Hypothalamus (tissue), 51 donors: ENCODE measurements at places on chromosomes 12 and 14.
A peak's percentile ranks its signal among the peaks of the same experiment; 100 is the strongest.

DNA sequence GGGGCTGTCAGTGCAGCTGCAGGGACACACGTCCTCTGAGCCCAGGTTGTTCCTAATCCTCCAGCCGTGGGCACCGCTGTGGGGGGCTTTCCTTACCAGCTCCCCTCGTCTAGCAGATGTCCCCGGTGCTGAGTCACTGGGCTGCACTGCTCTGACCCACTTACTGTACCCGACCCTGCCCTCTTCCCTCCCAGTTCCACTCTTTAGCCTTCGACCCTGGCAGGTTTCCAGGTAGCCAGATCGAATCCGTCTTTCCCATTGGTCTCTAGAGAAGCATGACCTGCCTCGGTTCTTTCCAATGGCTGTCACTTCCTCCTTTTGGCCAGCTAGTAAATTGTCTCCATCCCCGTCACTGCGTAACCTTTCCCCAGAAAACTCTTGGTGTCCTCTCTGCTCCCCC, 48.4 kb downstream of the ELK3 start:
- no peak for DNase-seq

DNA sequence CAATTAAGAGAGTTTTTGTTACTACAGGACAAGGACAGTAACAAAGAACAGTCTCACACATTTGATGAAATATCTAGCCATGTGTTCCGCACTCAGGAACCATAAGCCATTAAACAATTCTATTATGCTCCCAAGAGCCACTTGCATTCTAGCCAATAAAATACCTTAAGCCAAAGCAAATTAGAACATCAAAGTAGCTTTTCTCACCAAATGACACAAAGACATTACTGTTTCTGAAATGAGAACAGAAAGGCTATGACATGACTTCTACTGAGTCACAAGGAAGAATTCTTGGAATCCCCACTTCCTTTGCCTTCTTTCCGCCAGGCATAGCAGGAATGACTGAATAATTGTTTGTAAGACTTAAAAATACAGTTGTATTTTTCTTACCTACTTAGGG, 445.8 kb downstream of the ATP23 start:
- DNase-seq, result no peak

GRCh38 chr12:50069539-50069938, 12.1 kb downstream of the ASIC1 start:
- DNase-seq, result no peak

GRCh38 chr12:21644516-21644915, 13.1 kb downstream of the LDHB start:
- no peak for DNase-seq

- DNase-seq, result no peak
Measured at GRCh38 chr14:105391541-105391940, 6.8 kb upstream of the TEX22 start.

- DNase-seq, result no peak
Measured at GRCh38 chr12:25089738-25090137, 105.2 kb downstream of the DNAI7 start.

- DNase-seq, result no peak
Measured at GRCh38 chr14:55847766-55848165, 267.8 kb downstream of the KTN1 start.

- no peak for DNase-seq
Measured at GRCh38 chr12:82981150-82981549, 294.4 kb downstream of the TMTC2 start.

DNA sequence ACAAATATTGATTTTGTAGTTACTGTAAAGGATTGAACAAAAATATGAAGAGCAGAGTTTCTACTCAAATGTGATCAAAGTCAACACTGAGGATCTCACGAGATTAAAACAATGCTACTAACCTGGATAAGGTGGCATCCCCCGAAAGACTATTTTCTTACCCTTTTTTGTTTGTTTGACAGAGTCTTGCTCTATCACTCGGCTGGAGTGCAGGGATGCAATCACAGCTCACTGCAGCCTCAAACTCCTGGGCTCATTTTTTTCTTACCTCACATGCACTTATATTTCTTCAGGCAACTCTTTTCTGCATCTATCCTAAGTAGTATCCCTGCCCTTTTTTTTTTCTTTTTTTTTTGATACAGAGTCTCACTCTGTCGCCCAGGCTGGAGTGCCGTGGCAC, 109.2 kb downstream of the VEZT start:
- no peak for DNase-seq

- no peak for DNase-seq
Measured at GRCh38 chr12:69686731-69687130, 12.4 kb downstream of the BEST3 start.

DNA sequence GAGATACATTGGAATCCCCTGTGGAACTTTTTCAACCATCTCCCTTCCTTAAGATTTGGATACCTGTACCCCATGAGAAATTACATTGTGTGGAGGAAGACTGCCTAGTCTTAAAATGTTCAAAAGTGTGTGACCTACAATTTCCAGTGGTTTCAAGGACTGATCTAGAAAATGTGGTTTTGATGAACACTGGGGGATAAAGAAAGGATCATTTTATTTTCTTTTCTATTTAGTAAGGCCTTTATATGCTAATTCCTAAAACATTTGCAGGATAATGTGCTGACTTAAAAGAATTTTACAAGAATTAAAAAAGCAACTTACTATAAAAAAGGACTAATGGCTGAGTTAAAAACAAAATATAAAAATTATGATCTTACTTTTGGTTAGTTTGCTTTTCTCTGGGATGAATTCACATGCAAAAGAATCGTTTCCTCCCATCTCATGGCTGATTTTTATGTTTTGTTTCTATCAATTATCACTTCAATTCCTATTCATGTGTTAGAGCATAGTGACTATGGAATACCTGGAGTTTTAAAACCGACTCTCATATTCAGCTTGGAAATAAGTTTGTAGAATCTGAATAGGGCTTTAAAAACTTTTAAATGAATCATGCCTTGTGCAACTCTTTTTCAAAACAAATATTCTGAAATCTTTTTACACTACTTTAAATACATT, 39.9 kb upstream of the PYGL start:
- no peak for DNase-seq

DNA sequence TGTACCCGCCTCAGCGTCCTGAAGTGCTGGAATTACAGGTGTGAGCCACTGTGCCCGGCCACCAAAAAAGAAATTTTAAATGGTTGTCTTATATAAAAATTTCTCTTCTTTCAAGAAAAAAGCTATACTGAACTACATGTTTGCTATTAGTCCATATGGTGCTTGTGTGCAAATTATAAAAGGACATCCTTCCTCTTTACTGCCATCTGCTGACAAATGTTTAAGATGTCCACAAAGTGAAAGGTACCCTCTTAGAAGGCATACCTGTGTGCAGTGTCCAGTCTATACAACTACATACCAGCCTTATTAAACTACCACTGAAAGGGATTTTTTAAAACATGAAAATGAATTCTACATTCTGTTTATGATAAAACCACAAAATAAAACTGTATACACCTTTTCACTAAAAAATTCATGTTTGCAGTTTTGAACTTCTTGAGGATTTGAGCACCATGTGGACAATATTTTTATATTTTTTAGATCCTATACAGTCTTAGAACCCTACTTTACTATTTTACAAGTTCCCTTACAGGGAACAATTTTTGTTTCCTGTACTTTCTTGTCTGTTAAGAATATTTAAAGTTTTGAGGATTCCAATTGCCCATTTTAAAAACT, 32.8 kb upstream of the TOMM20L start:
- no peak for DNase-seq

DNA sequence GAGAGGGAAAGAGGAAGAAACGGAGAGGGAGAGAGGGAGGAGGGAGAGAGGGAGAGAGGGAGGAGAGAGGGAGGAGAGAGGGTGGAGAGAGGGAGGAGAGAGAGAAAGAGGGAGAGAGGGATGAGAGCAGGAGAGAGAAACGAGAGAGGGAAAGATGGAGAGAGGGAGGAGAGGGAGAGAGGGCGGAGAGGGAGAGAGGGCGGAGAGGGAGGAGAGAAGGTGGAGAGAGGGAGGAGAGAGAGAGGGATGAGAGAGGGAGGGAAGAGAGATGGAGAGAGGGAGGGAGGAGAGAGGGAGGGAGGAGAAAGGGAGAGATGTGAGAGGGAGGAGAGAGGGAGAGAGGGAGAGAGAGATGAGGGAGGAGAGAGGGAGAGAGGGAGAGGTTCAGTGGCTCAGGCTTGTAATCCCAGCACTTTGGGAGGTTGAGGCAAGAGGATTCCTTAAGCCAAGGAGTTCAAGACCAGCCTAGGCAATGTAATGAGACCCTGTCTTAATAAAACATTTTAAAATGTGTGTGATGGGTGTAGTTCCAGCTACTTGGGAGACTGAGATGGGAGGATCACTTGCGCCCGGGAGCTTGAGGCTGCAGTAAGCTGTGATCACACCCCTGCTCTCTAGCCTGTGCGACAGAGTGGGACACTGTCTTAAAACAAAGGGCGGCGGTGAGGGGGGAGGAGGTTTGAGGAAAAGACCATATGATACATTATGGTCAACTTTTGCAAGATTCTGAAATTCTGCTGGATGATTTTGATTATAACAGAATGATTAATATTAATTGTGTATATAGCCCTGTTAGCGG, 21.3 kb upstream of the SNRPF start:
- DNase-seq, result no peak

- no peak for DNase-seq
Measured at GRCh38 chr12:570435-570920, 92.8 kb downstream of the NINJ2 start.

DNA sequence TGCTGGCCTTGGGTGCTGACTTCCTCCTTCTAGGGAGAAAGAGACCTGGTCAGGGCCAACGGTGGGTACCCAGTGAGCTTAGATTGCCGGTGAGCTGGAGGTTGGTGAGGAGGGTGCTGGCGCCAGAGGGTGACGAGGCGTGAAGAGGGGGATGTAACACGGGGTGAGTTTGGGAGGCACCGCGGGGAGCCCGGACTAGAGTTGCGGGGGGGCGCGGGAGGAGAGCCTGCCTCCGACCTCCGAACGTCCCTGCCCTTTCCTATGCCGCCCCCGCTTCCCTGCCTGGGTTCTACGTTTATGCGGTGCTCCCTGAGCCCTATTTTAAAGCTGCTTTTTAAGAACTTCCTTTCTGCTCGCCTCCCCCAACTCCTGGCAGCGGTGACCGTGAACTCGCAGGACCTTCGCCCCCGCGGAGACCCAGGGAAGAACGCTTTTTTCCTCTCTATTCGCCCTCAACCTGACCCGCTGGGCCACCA, 18.6 kb downstream of the OR6S1 start:
- DNase-seq, result no peak

DNA sequence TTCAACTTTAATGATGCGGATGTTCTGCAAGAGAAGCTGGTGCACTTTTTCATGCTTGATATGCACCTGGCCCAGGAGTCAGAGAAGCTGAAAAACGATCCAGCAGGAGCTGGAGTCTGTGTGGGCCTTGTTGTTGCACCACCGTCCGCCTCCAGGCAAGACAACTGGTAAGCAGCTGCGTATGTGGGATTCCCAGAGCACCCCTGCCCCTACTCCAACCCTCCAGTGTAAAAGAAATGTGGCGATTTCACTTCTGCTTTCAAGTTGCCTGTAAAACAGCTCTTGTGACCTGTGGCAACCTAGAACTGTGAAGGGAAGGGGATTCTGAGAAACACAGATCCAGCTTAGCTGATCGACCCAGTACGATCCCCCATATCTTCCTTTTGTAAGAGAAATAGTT, 154.1 kb upstream of the PELI2 start:
- DNase-seq, result no peak

GRCh38 chr12:67430708-67431335, 161.7 kb downstream of the CAND1 start:
- no peak for DNase-seq

GRCh38 chr14:76937181-76938091, 91.1 kb downstream of the IRF2BPL start:
- DNase-seq, result peak; percentile 70

DNA sequence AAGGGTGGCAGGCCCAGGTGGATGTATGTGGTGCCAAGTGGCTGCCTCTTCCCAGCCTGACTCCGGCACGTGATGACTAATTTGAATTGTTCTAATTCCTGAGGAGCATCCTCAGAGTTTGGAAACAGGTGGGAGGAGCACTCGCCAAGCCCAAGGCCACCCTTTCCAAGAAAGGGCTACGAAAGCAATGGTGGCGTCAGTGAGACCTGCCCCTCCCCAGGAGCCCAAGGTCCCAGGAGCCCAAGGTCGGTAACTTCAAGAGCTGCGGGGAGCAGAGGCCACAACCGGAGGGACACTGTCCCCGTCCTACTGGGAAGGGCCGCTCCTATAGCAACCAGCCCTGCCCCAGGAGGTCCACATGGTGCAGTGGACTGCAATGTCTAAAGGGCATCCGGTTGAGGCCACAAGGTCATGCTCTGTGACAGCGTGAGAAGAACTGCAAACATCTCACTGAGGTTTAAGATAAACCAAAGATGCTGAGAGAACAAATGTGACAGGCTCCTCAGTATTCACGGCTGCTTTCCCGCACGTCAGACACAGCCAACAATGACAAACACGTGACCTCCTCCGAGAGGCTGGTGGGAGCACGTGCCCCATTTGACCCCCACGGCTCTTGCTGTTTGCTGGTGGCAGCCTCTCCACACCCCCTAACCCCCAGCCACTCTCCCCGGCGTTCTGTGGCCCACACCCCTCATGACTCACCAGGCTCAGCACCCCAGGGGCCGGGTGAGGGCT, 79.6 kb downstream of the ITPK1 start:
- peak; percentile 80 for DNase-seq

- no peak for DNase-seq
Measured at GRCh38 chr12:3313675-3314663, 177.0 kb upstream of the PRMT8 start.

GRCh38 chr12:108110844-108111243, 18.2 kb upstream of the WSCD2 start:
- no peak for DNase-seq

- DNase-seq, result no peak
Measured at GRCh38 chr12:87266305-87266704, 762.9 kb downstream of the C12orf50 start.

DNA sequence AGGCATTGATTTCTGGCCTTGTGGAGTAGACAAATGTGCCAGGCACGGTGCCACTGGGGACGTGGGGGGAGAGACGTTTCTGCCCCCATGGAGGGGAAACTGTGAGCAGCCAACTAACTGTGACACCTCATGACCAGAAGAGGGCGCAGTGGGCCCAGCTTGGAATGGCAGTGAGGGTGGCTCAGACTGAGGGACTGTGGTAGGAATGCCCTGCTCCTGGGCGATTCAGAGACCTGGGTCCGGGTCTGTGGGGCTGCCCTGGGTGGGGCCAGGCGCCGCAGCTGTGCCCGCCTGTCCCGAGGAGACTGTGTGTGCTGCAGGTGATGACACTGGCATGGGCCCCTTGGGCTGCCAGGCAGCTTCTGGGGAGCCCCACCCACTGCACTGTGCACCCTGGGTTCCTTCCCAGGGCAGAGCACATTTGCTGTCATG, 60.6 kb downstream of the SLC25A47 start:
- DNase-seq, result peak; percentile 50
